Endothelial cell (in vitro differentiated cells): ENCODE measurements at places on chromosomes 16 and 17.

DNA sequence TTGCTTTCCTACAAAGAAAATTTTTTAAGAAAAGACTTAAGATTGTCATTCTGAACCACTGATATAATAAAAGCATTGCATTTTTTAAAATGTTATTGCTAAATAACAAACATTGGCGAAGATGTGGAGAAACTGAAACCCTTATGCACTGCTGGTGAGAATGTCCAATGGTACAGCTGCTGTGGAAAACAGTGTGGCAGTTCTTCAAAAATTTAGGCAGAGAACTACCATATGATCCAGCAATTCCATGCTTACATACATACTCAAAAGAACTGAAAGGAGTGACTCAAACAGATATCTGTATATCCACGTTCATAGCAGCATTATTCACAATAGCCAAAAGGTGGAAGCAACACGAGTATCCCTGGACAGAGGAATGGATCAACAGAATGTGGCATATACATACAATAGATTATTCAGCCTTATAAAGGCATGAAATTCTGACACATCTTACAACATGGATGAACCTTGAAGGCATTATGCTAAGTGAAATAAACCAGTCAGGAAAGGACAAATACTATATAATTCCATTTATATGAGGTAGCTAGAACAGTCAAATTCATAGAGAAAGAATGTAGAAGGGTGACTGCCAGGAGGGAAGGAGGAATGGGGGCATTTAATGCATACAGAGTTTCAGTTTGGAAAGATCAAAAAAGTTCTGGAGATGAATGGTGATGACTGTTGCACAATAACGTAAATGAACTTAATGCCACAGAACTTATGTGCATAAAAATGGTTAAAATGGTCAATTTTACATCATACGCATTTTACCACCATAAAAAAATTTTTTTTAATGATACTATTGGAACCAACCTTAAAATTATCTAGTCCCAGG, 92.1 kb downstream of the CACNG1 start:
- DNase-seq, result no peak

DNA sequence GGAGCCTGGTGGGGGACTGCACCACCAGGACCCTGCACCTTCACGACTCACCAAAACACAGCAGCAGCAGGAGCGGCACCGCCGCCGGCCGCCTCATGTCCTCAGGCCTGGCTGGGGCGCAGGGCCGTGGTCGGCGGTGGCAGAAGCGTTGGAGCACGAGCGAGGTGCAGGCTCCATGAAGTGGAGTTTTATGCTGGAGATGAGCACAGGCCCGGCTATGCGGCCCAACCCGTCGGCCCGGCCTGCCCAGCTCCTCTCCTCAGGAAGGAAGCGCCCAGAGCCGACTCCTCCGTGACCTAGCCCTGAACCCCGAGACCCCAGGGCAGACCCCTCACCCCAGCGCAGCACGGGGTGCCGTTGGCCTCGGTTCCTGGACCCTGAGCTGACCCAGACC, at the start of gene PRSS27:
TSS of gene PRSS27 (minus strand) at position 161 of the 394 bp plus-strand sequence. CDS start at position 97, 64 bp downstream.
- DNase-seq, result no peak

DNA sequence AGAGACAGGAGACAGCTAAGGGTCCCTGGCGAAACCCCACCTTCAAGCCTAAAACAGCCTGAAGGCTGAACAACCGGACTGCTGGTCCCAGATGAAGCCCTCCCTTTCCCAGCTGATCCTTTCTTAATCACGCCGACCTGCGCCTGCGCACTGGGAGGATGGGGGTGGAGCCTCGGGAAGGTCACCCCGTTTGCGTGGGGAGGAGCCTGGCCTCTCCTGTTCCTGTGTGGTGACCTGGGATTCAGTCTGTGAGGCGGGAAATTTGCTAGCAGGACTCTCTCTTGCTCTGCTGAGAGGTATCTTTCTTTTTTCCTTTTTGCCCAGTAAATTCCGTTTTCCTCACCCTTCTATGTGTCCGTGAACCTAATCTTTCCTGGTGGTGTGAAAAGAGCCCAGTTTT, 9.6 kb downstream of the FAM20A start:
- no peak for DNase-seq

GRCh38 chr17:43468691-43469139, 15.1 kb upstream of the DHX8 start:
- DNase-seq, result no peak

GRCh38 chr17:44384823-44385286, 4.6 kb downstream of the ITGA2B start:
- no peak for DNase-seq
